Cerebellar cortex (tissue), 1 donor: ENCODE measurements at places on chromosomes 2 and 18.
A peak's percentile ranks its signal among the peaks of the same experiment; 100 is the strongest.

- no peak for DNase-seq
These were observed 40.9 kb upstream of the PPP4R1 start for GRCh38 chr18:9655232-9655767.

DNA sequence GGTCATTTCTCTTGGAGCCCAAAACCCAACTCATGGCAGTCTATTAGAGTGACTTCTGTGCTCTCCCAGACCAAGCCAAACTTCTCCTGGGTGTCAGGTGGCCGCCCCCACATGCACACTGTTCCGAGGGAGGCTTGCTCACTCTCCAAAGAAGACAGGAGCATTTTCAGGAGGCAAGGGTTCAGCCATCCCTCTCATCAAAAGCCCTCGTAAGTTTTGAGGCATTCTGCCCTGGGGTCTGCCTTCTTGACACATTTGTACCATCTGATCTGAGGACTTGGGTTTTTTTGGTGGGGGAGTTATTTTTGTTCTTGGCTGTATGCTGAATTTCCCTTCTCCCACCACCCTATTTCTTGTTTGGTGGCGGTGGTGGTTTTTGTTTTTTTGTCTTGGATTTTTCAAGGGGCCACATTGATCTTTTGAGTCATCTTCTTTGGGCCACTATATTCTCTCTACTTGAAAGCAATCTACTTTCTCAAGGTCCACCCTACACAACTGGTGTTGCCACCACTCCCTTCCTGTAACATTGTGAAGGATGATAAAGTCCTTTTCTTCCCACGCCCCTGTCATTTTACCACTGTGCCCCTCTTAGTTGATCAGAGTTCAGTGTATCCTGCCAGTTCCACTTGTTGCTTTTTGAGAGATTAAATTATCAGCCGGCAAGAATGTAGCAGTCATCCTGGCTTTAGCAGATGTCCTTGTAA is 255.8 kb downstream of the CYP26B1 start:
- no peak for DNase-seq

DNA sequence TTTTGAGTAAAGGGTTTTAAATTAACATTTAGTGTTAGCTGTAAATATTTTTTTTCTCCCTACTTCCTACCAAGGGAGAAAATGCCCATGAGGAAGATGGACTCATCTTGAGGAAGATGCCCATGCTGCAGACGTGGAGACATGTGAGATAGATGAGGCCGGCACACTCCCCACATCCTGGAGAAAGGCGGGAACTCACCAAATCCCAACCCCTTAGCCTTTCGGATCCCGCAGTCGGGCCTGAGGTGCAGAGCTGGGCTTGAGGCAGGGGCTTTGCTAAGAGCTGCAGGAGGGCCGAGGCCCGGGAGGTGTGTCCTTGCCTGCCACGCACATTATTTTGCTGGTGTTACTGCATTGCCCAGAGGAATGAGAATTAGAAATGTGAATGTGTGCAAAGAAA is 137.9 kb downstream of the NAPG start:
- no peak for DNase-seq

GRCh38 chr18:58128381-58129374 is 84.7 kb downstream of the NEDD4L start:
- no peak for DNase-seq

- DNase-seq: no peak
These were observed 856.1 kb upstream of the ID2 start for GRCh38 chr2:7825591-7826312.

- no peak for DNase-seq
These were observed 2.1 kb upstream of the SNED1 start for GRCh38 chr2:240996161-240996833.

- no peak for DNase-seq
These were observed 38.6 kb downstream of the STON1 start for GRCh38 chr2:48568547-48568946.

GRCh38 chr2:19127616-19128015 is 230.8 kb downstream of the OSR1 start:
- no peak for DNase-seq

DNA sequence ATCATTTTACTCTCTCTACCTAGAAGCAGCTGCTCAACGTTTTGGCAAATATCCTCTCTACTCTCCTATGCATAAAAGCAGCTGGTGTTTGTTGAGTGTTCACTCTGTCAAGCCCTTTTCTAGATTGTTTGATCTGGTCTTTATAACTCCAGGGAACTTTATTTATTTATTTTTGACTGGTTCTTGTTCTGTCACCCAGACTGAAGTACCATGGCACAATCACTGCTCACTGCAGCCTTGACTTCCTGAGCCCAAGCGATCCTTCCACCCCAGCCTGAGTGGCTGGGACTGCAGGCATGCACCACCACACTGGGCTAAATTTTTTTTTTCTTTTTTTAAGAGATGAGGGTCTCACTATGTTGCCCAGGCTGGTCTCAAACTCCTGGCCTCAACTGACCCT is 12.7 kb downstream of the CATIP start:
- no peak for DNase-seq

DNA sequence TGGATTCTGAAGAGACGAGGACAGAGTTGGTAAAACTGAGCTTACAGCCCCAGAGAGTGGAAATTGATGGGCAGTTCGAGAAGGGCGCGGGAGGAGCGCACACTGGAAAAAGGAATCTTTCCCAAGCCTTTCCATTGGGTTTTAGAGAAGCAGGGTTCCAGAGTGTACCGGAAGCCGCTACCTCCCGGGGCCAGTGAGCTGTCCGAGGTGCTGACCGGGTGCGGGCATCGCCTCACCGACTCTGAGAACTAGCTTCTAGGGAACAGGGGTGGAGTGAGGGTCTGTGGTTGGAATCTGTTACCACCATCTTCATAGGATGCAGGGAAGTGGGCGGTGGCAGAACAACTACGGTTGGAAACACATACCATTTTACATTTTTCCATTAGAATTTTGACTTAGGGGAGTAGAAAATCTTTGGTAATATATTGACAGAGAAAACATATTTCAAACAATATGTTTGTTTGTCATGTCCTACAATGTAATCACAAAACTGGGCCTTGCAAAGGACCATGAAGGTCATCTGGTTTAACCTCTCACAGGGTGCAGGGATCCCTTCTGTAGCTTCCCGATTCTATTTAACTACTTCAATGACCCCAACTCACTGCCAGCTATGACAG is 724 bp downstream of the NMS start:
- DNase-seq: no peak

- peak; percentile 17 for DNase-seq
These were observed 21.0 kb upstream of the SANBR start for GRCh38 chr2:61044636-61045035.

DNA sequence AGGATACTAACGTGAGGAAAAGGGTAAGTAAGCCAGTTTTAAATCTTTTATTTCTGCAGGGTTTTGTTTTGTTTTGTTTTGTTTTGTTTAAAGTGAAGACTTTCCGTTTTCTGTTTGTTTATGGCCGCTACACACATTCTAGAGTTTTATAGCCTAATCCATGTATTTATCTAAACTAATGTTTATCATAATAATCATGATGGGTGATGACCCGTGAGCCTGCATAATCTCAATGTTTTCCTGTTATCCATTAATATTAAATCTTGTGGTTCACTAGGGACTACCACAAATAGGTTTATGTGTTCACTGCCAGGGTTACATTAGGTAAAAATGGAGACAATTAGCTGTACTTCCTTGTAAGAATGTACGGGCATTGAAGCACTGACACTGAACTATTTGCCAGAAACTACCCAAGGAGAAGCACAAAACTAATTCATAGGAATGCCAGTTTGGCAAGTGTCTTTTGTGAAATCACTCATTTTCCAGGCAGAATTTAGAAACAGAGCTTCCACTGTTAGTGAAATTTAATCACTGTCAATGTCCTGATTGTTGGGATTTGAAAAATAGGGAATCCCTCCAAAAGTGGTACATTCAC is 574.8 kb downstream of the LRP1B start:
- DNase-seq: peak; percentile 54

- no peak for DNase-seq
These were observed 17.9 kb upstream of the SFXN5 start for GRCh38 chr2:73089270-73090030.

DNA sequence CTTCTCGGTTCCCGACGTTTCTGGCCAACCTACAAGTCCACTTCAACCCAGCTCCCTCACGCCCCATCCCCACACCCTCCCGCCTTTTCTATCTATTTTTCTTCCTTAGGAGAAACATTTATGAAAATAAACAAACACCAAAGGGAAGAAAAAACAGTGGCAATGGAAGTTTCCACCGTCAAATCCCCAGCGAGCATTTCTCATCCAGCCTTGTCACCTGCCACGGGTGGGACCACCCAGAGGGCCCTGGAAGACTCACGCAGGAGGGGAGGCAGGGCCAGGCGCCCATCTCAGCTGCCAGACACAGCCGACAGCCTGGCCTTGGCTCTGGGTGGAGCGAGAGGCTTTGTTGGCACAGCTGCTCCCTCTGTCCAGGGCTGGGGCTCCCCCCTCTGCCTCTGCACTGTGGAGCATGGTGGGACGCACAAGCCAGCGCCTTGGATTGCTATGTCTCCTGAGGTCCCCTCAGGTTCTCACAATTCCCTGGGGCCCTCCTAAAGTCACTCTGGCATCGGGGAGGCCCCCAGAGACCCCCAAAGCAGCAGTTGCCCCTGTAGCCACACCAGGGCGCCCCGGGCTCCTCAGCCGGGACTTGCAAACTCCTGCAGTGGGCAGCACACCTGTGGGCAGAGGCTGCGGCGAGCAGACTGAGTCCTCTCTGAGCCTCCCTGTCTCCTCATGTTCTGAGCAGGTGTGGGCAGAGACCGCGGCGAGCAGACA is 395.7 kb upstream of the SALL3 start:
- DNase-seq: no peak

- no peak for DNase-seq
These were observed 536.7 kb upstream of the TNP1 start for GRCh38 chr2:217396586-217396985.

DNA sequence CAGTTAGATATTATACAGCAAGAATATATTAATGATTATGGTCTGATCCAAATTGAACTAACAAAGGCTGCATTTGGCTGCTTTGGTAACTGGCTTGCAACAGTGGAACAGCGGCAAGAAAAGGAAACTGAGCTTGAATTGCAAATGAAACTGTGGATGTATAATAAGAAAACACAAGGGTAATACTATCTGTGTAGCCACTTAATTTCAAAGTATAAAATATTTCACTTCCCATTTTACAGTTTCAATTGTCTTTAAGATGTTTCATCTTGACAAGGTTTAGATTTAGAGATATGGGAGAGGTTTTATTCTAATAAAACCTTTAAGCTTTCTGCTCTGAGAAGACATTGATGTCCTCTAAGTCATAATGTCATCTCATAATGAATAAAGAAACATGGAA is 23.8 kb downstream of the WDR75 start:
- DNase-seq: no peak

- no peak for DNase-seq
These were observed 476.7 kb upstream of the ETAA1 start for GRCh38 chr2:66920415-66920814.

DNA sequence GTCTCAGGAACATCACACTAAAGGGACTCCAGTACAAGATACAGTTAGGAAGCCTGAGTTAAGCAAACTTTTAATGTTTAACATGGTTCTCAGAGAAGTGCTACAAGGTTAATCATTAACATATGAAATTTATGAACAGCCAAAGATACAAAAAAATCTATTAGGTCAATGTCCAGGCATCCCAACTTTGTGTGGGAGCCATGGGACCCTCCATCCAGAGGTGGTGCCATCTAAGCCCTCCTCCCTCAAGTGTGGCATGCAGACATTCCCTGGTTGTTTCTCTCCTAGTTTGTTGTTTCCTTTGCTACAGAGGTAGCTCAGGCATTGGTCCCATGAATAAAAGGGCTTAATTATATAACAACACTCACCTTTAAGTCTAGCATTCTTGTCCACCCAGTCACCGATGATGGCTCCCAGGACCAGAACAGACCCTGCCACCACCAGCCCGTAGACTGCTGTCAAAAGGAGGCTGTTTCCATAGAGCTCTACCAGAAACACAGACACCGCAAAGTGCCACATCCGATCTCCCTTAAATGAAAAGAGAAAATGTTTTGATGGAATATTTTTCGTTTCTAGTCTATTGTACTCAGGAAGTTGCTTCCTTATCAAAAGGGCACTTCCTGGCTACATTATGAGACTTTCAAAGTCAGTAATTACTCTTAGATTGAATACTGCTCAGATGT is 5.7 kb downstream of the SLC40A1 start:
- no peak for DNase-seq

GRCh38 chr2:206890179-206890578 is 49.1 kb upstream of the CPO start:
- no peak for DNase-seq

- DNase-seq: no peak
These were observed 214.7 kb downstream of the FBXO15 start for GRCh38 chr18:73932976-73933375.

DNA sequence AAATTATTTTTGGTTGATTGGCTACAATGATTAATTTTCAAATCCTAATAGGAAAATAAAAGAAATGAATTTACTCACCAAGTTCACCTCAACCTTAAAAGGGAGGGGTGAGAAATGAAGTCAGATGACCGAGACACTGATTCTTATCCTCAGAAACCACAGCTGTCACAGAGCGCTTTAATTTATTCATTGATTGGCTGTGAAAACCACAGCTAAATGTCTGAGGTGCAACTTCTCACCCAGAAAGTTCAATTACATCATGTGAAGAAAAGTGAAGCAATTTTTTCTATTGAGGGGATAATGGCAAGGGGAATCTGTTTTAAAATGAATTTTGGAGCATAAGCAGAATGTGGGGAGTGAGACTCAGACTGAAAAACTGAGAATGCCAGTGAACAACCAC is 128.4 kb downstream of the RNF152 start:
- no peak for DNase-seq

GRCh38 chr18:30957066-30957465 is 85.5 kb downstream of the DSC3 start:
- no peak for DNase-seq

DNA sequence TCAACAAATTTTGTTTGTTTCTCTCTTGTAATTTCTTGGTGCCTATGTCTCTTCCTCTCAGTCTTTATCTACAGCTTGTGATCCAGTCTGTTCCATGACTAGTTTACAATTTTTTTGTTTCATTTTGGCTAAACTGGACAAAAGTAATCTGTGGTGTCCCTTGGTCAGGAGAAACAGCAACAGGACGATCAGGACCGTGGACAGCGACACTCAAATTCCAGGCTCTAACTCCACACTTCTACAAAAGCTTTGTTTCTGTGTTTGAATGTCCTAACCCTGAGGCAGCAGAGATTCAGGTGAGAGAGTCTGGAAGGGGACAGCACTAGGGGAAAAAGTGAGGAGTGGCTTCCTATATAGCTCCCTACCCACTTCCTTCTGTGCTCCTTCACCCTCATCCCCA is 593.3 kb upstream of the FANCL start:
- DNase-seq: no peak

DNA sequence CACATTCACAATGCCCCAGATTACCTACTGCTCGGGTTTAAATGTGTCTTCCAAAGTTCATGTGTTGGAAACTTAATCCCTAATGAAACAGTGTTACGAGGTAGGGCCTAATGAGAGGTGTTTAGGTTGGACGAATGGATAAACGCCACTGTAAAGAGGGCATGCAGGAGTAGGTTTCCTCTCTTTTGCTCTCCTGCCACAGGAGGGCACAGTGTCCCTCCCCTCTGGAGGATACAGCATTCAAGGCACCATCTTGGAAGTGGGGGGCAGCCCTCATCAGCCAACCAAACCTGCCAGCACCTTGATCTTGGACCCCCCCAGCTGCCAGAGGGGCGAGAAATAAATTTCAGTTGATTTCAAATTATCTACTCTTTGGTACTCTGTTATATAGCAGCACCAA is 103.5 kb downstream of the TSHZ1 start:
- DNase-seq: no peak
